ENCODE measurements at places on chromosomes 3 and 15. TPM values are rescaled to one million over a fixed set of nuclear protein-coding genes. Genes with fewer than 3 reads are reported as not detected.

GRCh38 chr3:143121241-143122088, 1.9 kb downstream of the CHST2 start:
- peak; percentile 3 for DNase-seq

DNA sequence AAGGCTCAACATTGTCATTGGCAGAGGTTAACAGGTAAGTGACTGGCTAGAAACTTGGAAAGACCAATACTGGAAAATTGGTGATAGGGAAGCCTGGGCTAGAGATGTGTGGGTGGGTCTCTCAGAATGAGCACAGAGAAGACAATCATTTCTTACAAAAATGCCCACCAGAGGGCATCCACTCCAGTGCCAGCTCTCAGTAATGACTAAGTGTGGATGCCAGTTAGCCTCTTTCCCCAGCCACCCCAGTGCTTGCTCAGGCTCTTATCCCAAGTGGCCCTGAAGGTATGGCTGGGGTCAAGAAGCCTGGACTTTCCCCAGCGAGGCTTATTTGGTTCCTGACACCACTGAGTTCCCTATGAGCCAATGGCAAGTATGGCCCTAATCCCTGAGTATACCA, 115.9 kb upstream of the ST8SIA2 start:
- DNase-seq = peak; percentile 53

GRCh38 chr3:177595530-177596188, 398.4 kb upstream of the TBL1XR1 start:
- no peak for DNase-seq

The MAP4 gene
- total RNA-seq = 217 TPM

The RABL3 gene
- total RNA-seq = 26.0 TPM

The GABRR3 gene
- total RNA-seq = not detected

The NRG4 gene
- not detected for total RNA-seq

All from MCF 10A (cell line).